ENCODE measurements at places on chromosomes 2 and 18. TPM values are rescaled to one million over a fixed set of nuclear protein-coding genes. Genes with fewer than 3 reads are reported as not detected.
A peak's percentile ranks its signal among the peaks of the same experiment; 100 is the strongest.

The IL36A gene
- total RNA-seq, result 0.23 TPM

GRCh38 chr2:189648846-189649509 lies 12.3 kb upstream of the ASNSD1 start:
- DNase-seq, result no peak
- no peak overlapping the region for H3K4me3 ChIP-seq
- H3K27ac ChIP-seq, result no peak overlapping the region
- peaks cover 2% of the 10 kb centered on the region for H3K27me3 ChIP-seq
- no peaks in the 10 kb centered on the region for H3K4me1 ChIP-seq

GRCh38 chr2:217466104-217466503 lies 536.7 kb downstream of the TNS1 start:
- DNase-seq, result no peak
- H3K4me3 ChIP-seq, result no peak overlapping the region
- H3K27ac ChIP-seq, result no peak overlapping the region
- H3K27me3 ChIP-seq, result no peaks in the 10 kb centered on the region

- peaks cover 17% of the 10 kb centered on the region for H3K27me3 ChIP-seq
- no peaks in the 10 kb centered on the region for H3K36me3 ChIP-seq
- DNase-seq, result peak; percentile 43
- H3K4me3 ChIP-seq, result no peak overlapping the region
- no peak overlapping the region for H3K27ac ChIP-seq
Observed at GRCh38 chr2:160050147-160050546, 12.3 kb downstream of the PLA2R1 start.

The NEURL3 gene
- 1.2 TPM for total RNA-seq

- peaks cover 6% of the 10 kb centered on the region for H3K4me1 ChIP-seq
- H3K27ac ChIP-seq, result no peak overlapping the region
- no peak overlapping the region for H3K4me3 ChIP-seq
- H3K36me3 ChIP-seq, result no peaks in the 10 kb centered on the region
- DNase-seq, result peak; percentile 51
Observed at GRCh38 chr18:3148930-3149535, 70.7 kb downstream of the MYOM1 start.

- H3K36me3 ChIP-seq, result no peaks in the 10 kb centered on the region
- H3K4me3 ChIP-seq, result no peak overlapping the region
- H3K4me1 ChIP-seq, result no peaks in the 10 kb centered on the region
- peaks cover 1% of the 10 kb centered on the region for H3K27me3 ChIP-seq
Observed at GRCh38 chr2:147109291-147109690, 735.5 kb upstream of the ACVR2A start.

DNA sequence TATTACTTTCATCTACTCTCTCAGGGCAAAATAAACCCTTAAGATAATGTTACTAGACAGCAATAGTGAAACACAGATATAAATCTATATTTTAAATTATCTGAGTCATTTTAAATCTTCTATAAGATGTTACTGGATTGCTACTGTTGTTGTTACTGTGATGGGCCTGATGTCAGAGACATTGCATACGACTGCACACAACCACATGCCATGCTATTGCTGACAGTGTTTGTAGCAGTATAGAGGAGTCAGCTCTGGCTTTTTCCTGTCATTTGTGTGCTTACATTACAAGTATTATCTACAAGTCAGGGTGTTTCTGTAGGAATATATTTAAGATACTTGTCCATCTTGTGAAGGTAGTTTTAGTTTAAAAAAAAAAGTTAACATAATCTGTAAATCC lies 63.9 kb downstream of the CCDC148 start:
- no peak for DNase-seq
- H3K4me1 ChIP-seq, result peaks cover 5% of the 10 kb centered on the region
- H3K27ac ChIP-seq, result no peak overlapping the region
- H3K4me3 ChIP-seq, result no peak overlapping the region
- H3K36me3 ChIP-seq, result no peaks in the 10 kb centered on the region
- peaks cover 5% of the 10 kb centered on the region for H3K27me3 ChIP-seq

The CPSF3 gene
- 81.4 TPM for total RNA-seq

Data from activated CD4-positive, alpha-beta T cell treated with anti-CD3 and anti-CD28 coated beads, Interleukin-2, amount 10 ng/mL, durations not matched to agents 24 days and 14 days (primary cell).